ENCODE measurements at places on chromosomes 16 and 17.

- DNase-seq, result no peak
Measured at GRCh38 chr17:82280537-82280936, 7.0 kb upstream of the CSNK1D start.

DNA sequence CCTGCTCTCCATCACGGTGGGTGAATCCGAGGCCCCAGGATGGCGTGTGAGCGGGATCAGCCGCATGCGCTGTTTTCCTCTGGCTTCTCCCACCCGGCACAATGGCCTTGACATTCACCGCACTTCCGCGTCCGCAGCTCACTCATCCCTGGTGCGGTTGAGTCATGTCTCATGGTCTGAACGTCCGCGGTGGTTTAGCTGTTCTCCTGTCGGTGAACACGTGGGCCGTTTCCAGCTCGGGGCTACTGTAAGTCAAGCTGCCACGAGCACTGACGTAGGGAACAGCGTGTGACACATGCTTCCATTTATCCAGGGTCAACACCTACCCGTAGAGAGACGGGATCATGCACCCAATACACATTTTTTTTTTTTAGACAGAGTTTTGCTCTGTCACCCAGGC is 15.3 kb upstream of the CACNA1H start:
- no peak for DNase-seq

DNA sequence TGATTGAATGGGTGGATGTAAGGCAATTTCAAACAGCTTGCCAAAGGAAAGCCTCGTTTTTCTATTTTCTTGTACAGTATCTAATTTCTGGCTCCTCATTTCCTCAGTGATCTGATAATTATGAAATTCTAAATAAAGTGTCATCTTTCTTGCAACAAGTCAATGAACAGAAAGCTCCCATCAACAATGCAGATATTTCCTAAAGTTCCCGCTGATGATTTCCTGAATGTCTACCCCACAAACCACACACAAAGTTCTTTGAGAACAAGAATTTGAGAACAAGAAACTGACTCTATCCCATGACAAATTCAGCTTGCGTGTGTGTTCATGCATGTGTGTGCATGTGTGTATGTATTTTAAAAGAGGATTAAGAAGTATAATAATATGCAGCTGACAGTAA is 35.2 kb downstream of the SKAP1 start:
- no peak for DNase-seq

- no peak for DNase-seq
Measured at GRCh38 chr16:27475561-27475960, 73.6 kb downstream of the IL21R start.

DNA sequence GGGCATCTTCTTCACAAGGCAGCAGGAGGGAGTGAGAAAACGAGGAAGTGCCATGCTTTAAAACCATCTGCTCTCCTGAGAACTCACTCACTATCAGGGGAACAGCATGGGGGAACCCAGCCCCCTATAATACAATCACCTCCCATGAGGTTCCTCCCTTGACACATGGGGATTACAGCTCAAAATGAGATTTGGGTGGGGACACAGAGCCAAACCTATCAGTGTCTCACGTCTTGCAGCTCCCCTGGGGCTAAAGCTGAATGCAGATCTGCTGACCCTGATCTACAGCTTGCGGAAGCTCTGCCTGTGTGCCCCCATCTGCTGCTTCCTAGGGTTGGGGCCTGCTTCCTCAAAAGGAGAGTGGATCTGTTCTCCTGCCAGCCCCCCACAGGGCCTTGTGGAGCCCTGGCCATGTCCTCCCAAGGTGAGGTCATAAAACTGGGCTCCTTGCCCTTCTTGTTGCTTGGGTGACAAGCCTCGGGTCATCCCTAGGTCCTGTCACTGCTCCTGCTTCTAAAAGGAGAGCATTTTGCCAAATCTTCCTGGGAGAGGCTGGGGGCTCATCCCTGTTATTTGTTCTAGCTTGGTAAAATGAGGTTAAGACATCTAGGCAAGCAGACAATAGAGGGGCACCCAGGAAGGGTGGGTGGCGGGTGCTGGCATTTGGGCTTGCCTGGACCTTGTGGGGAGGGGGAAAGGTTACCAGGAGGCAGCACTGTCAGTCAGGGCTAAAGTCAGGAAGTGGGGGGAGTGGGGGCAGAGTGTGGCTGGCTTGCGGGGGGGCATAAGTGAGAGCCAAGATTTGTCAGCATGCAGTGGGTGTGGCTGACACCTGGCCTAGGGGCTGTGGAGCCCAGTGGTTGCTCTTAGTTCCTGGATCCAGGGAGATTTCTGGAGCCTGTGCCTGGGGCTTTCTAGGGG is 16.0 kb downstream of the KRT33A start:
- DNase-seq, result peak; percentile 60

DNA sequence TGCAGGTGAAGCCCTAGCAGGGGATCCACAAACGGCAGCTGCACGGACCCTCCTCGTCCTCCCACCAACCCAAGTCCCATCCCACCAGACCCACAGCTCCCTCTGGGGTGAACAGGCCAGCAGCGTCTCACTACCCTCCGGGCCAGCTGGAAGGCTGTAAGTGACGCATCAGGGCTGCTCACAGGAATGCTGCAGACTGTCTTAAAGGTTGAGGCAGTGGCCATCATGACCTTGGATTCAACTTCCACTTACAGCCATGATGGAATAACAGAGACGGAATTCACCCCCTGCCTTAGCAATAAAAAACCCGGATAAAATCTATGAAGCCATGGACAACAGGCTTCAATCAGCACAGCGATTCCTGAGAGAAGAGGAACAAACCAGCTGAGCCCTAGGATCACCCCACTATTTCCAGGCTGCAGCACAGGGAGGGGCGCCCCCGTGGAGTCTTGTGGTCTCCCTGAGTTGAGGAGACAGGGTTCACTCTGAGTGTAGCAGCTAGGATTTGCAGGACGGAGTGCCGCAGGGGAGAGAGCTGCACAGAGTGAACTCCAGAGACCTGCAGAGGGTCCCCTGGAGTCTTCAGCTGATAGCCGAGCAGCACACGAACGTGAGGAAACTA is 10.5 kb downstream of the FAM83G start:
- DNase-seq, result no peak

DNA sequence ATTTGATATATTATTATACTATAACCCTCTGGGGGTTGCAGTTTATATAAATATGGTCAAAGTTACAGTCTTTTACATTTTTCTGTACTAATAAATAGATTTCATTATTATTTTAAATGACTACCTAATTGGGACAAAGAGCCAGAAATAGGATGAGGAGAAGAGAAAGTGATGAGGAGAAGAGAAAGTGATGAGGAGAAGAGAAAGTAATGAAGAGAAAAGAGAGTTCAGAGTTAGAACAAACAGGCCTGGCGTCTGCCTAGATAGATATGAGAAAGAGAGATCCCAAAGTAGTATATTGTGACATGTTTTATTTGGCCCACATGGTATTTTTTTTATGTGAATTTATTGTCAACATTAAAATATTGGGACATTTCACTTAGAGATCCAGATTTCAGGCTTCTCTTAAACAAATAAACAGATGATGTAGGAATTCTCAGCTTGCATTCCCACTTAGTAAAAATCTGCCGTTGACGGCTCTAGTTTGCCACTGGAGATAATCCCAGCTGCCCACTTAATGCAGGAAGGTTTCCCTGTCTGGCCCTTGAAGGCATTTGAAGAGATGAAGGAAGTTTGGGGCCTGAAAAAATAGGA is 210.7 kb downstream of the STX8 start:
- no peak for DNase-seq

DNA sequence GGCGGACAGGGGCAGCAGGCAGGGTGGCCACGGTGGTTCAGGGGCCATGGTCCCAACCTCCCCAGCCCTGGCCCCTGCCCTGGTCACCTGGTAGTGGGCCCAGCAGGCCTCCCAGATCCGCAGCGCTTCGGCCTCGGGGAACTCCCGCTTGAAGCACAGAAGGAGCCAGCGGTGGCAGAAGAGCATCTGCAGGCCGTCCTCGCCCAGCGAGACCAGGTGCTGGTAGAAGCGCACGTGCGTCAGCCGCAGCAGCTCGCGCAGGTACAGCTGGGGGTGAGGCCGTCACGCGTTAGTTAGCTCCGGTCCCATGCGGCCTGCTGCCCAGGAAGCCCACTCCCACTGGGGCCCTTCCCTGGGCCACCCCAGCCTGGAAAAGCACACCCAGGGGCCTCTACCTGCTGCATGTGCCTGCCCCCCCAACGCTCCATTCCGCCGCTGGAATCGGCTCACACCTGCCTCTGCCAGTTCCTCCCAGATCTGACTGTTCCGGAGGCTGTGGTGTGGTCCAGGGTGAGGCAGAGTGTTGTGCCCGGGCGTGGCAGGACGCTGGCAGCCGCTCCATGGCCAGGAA is 90.8 kb downstream of the TBC1D16 start:
- DNase-seq, result no peak

DNA sequence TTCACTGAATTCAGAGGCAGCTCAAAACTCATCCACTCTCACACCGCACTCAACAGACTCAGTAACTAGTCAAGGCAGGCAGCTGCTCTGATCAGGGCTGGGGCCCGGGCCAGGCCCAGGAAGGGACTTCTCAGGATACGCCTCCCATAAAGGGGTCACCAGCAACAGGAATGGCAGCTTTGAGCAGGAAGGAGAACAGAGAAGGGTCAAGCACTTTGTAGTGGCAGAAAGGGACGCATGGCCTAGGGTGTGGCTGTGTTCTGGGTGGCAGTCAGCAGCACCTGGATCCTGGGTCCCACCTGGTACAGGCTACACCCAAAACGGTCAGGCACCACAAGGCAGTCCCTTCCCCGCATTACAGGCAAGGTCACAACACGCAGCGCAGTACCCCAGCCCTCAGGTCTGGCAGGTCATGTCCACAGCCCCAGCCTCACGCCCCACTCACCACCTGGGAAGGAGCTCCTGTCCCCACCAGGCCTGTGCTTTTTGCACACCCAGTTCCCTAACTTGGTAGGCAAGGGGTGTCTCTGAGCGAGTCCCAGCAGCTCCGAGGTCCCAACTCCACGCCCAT is 99.7 kb downstream of the ZNF778 start:
- DNase-seq, result no peak

DNA sequence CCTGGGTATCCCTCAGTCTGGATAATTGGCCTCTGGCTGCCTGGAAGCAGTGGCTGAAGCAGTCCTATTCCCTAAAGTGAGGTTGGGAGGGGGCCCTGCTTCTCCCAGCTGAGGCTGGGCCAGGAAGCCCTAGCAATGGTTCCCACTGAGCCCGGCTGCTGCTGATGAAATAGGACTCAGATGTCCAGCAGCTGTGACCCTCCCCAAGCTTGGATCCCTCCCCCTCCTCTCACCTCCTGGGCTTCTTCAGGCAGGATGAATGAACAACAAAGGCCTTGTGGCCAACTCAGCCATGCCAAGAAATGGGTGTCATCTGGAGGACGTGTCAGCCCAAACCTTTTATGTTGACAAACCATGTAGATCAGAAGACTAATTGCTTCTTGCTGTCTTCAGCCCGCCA is 42.0 kb downstream of the AXIN2 start:
- no peak for DNase-seq

- DNase-seq, result no peak
Measured at GRCh38 chr16:53933407-53933806, 229.5 kb downstream of the FTO start.

DNA sequence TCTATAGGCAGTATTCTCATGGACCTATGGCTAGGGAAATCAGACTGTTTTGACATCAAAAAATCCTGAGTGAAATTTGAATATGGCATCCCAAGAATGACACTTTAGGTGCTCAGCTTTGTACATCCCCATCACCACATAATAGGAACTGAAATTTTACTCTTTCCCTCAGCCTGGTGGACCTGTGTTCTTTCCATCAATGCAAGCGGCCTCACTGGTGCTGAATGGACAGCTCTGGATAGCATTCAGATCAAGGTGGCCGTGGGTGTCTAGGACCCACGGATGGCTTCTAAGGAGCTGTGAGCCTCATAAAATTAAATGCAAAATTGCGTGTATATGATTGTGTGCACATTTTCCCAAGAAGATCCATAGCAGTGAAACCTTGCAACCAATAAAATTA is 152.6 kb downstream of the MAP2K6 start:
- DNase-seq, result no peak

- no peak for DNase-seq
Measured at GRCh38 chr16:24939738-24940137, 75.4 kb downstream of the ARHGAP17 start.

GRCh38 chr16:11079652-11080187 is 135.4 kb downstream of the CLEC16A start:
- no peak for DNase-seq

- DNase-seq, result no peak
Measured at GRCh38 chr16:11211977-11212797, 43.8 kb downstream of the SOCS1 start.

GRCh38 chr17:44367231-44367979 is 3.8 kb upstream of the FAM171A2 start:
- peak; percentile 72 for DNase-seq

- DNase-seq, result no peak
Measured at GRCh38 chr16:81394966-81395655, 49.5 kb upstream of the CMIP start.

DNA sequence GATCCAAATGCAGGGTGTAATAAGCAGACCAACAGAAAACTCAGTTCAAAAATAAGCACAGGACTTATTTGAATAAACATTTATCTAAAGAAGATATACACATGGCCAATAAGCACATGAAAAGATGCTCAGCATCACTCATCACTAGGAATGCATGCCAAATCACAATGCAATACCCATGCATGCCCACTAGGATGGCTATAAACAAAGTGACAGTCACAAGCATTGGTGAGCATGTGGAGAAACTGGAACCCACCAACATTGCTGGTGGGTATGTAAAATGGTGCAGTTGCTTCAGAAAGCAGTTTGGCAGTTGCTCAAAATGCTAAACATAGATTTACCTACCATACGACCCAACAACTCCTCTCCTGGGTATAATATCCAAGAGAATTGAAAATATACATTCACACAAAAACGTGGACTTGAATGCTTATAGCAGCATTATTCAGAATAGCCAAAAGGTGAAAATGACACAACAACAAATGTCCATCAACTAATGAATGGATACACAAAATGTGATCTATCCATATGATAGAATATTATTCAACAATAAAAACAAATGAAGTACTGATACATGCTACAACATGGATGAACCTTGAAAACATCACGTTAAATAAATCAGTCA is 20.1 kb downstream of the UBE2O start:
- DNase-seq, result peak; percentile 43

DNA sequence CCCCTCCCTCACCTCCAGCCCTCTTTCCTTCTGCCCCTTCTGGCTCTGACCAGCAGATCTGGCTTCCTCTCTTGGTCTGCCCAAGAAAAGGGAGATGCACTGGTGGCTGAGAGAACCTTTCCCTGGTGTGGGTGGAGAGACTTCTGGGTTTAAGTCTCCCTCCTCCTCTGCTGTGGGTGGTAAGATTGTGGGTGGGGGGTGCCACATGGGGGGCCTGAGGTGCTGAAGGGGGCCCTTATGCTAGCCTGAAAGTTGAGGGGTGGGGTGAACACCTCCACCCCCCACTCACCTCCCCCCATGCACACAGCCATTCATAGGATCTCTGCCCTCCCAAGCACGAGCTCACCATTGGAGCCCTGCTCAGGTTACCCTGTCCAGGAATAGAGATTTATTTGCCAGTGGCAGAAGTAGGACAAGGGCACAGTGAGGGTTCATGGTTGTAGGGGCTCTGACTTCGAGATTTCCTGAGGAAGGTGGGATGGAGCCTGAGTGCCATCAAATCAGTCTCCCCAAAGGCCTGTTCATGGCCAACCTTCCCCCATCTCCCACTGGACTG is 1.7 kb upstream of the STAC2 start:
- no peak for DNase-seq
